ENCODE measurements at places on chromosomes 11 and 22. TPM values are rescaled to one million over a fixed set of nuclear protein-coding genes. Genes with fewer than 3 reads are reported as not detected.

Gene OTOG
- not detected for total RNA-seq

Gene GAS2
- 1.8 TPM for total RNA-seq

Gene C11orf21
- not detected for total RNA-seq

Gene MPZL3
- total RNA-seq, result 0.33 TPM

Gene MUC5AC
- not detected for total RNA-seq

Gene DGCR6L
- 59.7 TPM for total RNA-seq

Gene TMEM223
- total RNA-seq, result 29.3 TPM

Gene CCDC73
- not detected for total RNA-seq

Gene CFAP300
- total RNA-seq, result 11.3 TPM

DNA sequence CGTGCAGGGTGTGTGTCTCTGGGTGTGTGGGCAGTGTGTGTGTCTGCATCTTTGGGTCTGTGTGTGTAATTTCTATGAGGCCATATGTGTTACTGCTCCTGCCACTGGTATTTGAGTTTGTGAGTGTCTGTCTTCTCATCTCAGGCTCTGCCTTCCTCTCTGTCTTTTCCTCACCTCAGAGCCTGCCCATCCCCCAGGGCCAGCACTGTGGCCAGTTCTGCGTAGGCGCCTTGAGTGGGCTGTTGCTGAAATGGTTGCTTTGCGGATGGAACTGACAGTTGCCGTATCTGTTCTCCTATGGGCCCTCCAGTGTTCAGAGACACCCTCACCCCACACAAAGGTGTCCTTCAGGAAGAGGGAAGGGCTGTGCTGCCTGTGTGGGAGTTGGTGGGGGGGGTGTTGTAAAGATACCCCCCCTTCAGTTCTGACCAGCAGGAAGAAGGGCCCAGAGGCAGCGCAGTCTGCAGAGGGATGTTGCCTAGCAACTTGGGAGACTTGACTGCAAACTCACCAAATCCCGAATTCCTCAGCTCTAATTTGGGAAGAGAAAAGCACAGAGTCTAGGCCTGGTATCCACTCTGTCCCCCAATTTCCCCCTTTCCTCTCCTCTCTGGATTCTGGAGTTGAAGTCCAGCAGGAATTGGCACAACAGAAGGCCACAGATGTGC lies 2.0 kb upstream of the NRGN start:
- DNase-seq, result no peak

DNA sequence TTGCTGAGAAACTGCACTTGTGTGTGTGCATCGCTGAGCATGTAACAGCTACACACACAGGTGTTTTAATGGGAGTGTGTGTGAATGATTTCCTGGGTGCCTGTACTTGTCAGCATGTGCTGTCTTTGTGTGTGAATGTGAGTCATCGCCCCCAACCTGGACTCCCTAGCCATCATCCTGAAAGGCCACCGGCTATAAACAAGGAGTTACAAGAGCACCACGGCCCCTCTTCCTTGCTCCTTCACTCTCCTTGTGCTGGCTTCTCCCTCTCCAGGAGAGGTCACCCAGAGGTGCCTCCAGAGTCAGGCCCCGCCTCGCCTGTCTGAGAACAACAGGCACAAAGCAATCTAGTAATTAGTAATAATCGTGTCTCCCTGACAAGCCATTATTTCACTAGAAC lies 419.2 kb downstream of the BUD13 start:
- no peak for DNase-seq

DNA sequence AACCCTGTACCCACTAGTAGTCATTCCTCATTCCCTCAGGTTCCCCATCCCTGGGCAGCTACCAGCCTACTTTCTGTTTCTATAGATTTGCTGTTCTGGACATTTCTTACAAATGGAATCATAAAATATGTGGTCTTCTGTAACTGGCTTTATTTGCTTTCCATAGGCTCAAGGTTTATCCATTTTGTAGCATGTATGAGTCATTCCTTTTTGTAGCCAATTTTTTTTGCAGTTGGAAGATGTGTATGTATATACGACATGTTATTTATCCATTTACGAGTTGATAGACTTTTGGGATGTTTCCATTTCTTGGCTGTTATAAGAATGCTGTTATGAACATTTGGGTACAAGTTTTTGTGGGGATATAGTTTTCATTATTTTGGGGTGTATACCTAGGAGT lies 130.6 kb downstream of the WNT11 start:
- peak; percentile 7 for DNase-seq

GRCh38 chr11:69516526-69516925 lies 35.1 kb downstream of the LINC01488 start:
- no peak for DNase-seq

GRCh38 chr11:2311353-2312133 lies 9.7 kb downstream of the TSPAN32 start:
- no peak for DNase-seq

GRCh38 chr22:32207971-32208480 lies 3.2 kb upstream of the RFPL2 start:
- no peak for DNase-seq

- peak; percentile 80 for DNase-seq
These were observed at the start of gene MLC1 for GRCh38 chr22:50085211-50085972. Gene MLC1 (minus strand): TSS chr22:50085426. CDS start chr22:50084902, 524 bp downstream.

- DNase-seq, result peak; percentile 86
These were observed 83.7 kb downstream of the EXT2 start for GRCh38 chr11:44179173-44179572.

- peak; percentile 15 for DNase-seq
These were observed 306.8 kb downstream of the CNTN5 start for GRCh38 chr11:99327527-99327926.

DNA sequence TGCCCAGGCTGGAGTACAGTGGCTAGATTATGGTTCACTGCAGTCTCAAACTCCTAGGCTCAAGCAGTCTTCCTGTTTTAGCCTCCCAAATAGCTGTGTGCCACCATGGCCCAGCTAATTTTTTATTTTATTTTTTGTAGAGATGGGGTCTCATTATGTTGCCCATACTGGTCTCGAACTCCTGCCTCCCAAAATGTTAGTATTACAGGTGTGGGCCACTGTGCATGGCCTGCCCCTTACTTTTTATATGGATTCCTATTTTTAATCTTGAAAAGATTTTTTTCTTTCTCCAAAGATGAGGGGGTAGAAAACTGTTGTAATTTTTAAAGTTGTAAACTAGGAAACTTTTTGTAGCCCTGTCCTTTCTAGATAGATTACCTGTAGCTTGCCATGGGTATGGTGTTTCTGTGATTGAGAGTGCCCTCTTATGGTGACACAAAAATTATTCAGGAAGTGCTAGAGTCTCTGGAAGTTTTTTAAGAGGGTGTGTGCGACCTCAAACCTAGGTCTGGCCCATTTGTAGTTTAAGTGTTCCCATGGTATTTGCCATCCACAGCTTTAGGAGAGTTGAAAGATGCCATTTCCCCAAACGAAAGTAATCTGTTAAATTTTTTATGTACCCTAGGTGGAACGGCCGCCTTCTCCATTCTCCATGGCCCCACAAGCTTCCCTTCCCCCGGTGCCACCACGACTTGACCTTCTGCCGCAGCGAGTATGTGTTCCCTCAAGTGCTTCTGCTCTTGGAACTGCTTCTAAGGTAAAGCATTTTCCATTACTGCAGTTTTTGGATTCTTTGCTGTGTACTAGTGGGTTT lies 32.4 kb downstream of the MCAM start:
- peak; percentile 54 for DNase-seq

- DNase-seq, result no peak
These were observed 1.7 kb downstream of the USP35 start for GRCh38 chr11:78190374-78190773.

GRCh38 chr11:127000981-127001380 lies 411 bp upstream of the KIRREL3 start:
- DNase-seq, result no peak

- DNase-seq, result peak; percentile 80
These were observed 33.3 kb upstream of the NNMT start for GRCh38 chr11:114262681-114263512.

GRCh38 chr22:44330744-44331660 lies 18.3 kb upstream of the SHISAL1 start:
- no peak for DNase-seq

DNA sequence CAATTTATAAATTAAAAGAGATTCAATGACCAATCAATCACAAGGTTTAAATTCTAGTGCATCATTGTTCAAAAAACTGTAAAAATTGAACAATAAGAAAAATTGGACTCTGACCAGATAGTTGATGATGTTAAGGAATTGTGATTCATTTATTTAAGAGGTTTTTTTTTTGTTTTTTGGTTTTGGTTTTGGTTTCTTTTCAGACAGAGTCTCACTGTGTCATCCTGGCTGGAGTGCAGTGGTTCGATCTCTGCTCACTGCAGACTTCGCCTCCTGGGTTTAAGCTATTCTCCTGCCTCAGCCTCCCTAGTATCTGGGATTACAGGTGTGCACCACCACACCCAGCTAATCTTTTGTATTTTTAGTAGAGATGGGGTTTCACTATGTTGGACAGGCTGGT lies 17.1 kb upstream of the EIF3M start:
- DNase-seq, result no peak

DNA sequence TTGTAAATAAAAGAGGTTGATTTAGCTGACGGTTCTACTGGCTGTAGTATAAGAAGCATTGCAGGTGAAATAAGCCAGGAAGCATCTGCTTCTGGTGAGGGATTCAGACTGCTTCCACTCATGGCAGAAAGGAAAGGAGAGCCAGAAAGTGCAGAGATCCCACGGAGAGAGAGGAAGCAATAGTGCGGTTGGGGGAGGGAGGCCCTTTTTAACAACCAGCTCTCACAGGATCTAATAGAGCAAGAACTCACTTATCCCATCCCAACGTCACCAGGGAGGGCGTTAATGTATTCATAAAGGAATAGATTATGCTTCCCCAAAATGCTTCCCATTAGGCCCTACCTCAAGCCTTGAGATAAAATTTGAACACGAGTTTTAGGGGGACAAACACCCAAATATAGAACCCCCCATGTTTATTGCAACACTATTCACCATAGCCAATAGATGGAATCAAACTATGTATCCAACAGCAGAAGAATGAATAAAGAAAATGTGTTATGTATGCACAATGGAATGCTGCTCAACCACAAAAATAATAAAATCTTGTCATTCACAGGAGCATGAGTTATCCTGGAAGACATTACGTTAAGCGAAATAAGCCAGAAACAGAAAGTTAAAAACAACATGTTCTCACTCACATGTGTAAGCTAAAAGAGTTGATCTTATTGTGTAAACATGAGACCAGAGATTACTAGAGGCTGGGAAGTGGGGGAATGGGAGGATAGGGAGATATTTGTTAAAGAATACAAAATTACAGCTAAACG lies 908.3 kb upstream of the ANO3 start:
- no peak for DNase-seq

DNA sequence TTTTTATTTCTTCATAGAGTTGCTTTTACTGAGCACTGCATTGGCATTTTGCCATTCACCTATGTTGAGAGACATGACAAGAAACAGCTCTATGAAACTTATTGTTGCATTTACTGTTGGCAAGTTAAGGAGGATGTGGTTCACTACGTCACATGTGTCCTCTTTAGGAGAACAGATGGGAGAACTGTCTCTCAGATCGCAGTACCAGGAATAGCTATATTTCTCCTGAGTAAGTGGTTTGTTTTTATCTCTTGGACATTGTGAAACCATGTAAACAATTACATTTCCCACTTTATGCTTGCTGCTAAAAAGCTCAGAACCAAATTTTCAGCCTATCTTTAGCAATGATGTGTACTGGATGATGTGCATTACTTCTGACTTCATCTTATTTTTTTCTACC lies 34.8 kb upstream of the PSMA1 start:
- DNase-seq, result no peak

DNA sequence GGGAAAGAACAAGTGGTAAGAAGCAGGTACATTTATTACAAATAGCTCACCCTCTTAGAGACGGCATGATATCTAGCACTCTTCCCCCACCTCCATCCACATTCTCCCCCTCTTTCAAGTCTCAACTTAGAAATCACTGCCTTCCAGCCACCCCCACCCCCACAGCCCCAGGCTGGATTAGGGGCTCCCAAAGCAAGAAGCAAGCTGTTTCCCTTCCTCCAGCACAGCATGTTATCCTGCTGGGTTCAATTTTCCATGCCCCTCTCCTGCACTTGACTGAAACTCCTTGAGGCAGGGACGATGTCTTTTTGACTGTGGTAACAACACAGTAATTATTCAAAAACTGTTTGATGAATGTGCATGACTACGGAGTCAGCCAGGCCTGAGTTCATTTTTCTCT lies 350.7 kb downstream of the LARGE1 start:
- no peak for DNase-seq

GRCh38 chr11:117520201-117520600 lies 192.5 kb downstream of the CEP164 start:
- no peak for DNase-seq

GRCh38 chr22:27911330-27911729 lies 7.7 kb downstream of the PITPNB start:
- DNase-seq, result no peak

- DNase-seq, result no peak
These were observed 105.0 kb downstream of the TRIM29 start for GRCh38 chr11:120032766-120033390.

- DNase-seq, result peak; percentile 62
These were observed 21.6 kb upstream of the NUP160 start for GRCh38 chr11:47869544-47870393.

DNA sequence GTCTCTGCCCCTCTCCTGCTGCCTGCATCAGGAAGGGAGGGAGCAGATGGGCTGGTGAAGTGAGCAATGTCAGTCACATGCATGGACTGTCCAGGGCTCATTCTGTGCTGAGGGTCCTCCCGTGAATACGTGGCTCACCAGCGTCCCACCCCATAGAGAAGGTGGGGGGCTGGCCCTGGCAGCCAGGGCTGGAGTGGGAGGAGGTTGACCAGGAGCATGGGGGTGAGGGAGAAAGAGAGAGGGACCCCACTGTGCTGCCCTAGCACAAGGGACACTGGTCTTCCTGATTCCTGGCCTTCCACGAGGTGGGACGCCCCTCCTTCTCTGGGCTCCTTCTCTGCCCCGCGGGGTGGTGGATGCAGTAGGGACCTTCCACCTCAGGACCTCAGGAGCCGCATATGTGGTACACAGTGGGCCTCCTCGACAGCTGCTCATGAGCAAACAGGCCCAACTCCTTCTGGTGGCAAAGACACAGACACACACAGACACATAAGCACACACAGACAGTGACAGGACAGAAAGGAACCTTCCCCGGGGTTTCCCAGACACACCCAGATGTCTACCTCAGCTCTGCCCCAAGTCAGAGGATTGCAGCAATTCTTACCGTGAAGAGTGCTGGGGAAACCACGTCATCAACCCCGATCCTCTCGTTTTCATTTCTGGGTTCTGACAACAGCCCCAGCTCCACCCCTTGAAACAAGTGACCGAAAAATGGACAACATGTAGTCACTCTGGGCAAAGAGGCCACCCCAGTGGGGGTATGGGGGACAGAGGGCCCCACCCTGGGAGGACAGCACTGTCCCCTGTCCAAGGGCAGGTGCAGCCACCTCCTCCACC lies 3.6 kb upstream of the APOBEC3A start:
- DNase-seq, result no peak

DNA sequence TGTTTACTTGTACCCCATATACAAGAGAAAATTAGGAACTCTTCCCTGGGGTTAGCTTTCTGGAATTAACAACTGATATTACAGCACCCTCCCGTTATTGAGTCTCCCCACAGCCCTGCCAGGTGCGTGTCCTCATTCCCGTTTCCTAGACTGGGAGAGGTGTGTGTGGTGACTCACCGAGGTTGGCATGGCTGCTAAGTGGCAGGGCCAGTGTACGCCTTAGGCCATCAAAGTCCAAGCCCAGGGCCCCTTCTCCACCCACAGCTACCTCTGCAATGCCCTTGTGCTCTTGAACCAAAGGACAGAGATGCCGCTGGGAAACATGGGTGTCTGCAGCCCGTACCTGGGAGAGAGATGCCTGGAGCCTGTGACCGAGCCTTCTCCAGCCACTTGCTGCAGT lies 12.3 kb downstream of the IFT27 start:
- no peak for DNase-seq

- DNase-seq, result peak; percentile 12
These were observed 901 bp upstream of the PARVA start for GRCh38 chr11:12376259-12377081.

Measured in A673 (cell line).